T1000 (cell line): ENCODE measurements at places on chromosomes 13 and 19.
A peak's percentile ranks its signal among the peaks of the same experiment; 100 is the strongest.

- no peak for DNase-seq
Measured at GRCh38 chr13:46473806-46474205, 79.2 kb upstream of the LRCH1 start.

- DNase-seq: no peak
Measured at GRCh38 chr19:43674183-43674582, 4.2 kb upstream of the PLAUR start.

- no peak for DNase-seq
Measured at GRCh38 chr19:35843676-35844481, 8.4 kb downstream of the NPHS1 start.

DNA sequence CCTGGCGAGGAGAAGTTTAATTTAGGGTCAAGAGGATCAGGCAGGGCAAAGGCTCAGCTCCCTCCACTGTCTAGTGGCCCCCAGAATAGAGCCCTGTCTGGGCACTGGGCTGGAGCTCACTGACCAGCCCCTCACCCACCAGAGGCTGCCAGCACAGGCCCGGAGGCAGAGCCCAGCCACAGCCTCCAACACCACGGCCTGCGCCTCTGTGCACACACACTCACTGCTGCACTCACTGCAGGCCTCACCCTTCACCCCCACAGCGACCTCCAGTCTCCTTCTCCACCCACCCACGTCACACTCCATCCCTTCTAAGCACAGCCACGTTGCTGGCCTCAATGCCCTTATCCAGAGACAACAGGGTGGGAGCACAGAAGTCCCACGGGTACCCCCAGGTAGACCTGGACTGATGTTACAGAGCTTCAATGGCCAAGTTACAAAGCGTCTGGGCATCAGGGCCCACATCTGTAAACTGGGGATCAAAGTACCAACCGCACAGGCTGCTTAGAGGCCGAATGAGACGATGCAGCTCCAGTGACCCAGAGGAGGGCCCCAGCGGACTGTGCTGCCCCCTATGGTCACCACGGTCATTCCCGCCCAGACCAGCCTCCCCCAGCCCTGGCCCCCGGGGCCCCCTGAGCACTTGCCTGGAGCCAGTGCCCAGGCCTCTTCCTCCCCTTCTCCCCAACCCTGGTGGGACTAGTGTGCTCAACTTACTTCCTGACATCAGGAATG, 4.5 kb upstream of the PRKD2 start:
- DNase-seq: no peak

DNA sequence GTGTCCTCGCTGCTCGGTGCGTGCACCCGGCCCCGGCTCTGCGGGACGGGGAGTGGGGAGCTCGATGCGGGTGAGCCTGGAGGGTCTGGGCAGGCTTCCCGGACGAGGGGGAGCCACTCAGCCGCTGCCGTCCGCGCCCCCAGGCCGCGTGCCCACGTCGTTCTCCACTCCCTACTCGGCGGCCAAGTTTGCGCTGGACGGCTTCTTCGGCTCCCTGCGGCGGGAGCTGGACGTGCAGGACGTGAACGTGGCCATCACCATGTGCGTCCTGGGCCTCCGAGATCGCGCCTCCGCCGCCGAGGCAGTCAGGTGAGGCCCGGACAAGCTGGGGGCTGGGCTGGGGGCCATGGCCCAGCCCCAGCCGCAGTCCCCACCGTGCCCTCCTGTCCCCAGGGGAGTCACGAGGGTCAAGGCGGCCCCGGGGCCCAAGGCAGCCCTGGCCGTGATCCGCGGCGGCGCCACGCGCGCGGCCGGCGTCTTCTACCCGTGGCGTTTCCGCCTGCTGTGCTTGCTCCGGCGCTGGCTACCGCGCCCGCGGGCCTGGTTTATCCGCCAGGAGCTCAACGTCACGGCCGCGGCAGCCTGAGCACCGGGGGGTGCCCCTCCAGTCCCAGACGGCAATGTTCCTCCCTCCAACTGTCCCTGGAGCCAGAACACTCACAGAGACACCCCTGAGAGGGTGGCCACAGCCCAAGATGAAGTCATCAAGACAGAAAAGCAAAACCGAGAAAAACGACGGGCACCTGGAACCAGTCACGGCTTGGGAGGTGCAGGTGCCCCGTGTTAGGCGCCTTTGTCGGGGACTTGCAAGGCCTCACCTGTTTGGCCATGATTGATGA, 2.5 kb upstream of the RPL36 start:
- peak; percentile 69 for DNase-seq
